ENCODE measurements at places on chromosomes 1 and 21.

DNA sequence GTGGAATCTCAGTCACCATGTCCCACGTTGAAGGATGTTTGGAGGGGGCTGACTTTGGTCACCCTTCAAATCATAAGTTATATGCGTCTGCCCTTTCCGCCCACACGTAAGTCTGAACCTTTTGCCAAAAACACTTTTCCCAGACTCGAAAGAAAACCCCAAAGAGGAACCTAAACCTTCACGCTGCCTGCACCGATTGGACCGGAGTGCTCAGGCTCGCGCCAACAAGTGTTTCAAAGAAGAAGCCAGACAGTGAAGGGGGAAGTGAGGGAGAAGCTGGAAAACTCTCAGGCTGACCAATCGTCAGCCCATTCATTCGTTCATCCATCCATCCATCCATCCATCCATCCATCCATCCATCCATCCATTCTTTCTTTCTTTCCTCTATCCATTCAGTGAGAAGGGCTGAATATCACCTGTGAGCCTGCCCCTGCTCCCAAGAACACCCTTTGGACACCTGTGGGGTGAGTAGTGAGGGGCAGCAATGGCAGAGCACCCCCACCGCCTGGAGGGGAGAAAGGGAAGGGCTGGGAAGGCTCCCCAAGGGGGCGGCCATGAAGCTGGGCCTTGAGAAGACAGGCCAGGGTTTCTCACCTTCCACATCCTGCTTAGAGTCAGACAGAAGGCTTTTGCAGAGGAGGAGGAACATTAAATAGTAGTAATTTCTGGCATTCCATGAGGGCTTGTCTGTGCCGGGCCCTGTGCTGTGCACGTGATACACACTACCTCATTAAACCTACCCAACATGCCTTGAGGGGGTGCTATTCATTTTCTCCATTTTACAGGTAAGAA, 27.1 kb upstream of the RUNX3 start:
- no peak for DNase-seq

DNA sequence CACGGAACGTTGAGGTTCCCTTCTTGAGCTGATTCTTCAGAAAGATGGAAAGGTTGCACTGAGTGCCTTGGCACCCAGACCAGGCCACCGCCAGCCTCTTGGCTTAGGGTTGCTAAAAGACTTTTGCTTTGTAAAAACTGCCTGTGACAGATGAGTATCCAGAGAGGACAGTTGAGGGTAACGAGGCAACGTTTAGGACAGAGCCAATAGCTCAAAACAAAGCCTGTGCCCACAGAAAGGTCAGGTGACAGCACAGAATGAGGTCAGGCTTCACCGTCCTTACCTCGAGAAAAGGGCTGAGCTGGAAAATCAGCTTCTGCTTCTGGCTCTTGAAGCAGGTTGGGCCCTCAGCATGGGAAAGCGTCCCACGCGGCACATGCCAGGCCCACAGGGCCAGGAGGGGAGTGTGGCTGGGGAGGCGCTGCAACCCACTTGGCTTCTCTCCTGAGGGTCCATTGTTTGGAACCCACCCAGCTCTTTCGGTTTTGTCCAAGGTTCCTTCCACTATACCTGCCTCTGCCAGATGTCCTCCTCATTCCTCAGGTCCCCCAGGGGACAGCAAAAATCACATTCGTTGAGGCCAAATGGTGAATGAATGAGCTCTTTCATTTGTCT, 55.5 kb downstream of the SCCPDH start:
- DNase-seq: no peak

GRCh38 chr21:45766501-45766900, 123.0 kb downstream of the PCBP3 start:
- no peak for DNase-seq

DNA sequence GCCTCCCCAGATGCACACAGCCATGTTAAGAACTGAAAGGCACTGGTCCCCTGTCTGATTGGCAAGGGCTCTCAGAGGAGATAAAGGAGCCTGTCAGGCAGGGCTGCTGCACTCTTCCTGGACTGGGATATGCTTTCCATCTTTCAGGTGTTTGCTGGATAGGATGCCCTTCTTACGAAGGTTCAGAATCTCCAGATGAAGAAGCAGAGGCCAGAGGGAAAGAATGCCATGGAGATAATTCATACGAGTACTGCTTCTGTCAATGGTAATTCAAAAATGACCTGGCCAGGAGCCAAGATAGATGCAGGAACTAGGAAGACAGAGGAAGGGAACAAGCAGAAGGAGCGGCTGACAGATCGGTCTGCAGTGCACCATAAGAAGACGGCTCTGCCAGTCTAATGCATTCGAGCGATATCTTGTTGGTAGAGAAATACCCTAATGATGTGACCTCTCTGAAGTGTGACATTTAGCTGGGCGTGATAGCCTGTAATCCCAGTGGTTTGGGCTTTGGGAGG, 16.6 kb upstream of the ATP2B4 start:
- DNase-seq: no peak

DNA sequence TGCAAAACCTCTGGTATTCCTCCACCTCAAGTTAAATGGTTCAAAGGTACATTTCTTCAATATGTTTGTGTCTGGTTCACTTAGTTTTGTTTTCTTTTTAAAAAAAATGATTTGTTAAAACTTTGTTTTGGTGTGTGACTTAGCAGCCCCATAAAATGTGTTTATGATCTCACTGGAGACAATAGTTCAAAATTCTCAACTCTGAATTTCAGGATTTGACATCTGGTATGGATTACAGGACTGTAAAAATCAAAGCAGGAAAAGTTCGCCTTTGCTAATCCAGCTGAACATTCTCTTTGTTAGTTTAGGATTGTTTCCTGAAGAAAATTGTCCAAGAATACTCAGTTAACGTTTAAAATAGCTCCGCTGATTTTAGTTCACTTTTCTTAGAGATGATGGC, 231.7 kb downstream of the HMCN1 start:
- no peak for DNase-seq

- DNase-seq: peak; percentile 81
Observed at GRCh38 chr1:206507284-206508129, at the start of gene RASSF5. TSS of gene RASSF5 (plus strand) at chr1:206507531. CDS start at chr1:206507603, 72 bp downstream.

DNA sequence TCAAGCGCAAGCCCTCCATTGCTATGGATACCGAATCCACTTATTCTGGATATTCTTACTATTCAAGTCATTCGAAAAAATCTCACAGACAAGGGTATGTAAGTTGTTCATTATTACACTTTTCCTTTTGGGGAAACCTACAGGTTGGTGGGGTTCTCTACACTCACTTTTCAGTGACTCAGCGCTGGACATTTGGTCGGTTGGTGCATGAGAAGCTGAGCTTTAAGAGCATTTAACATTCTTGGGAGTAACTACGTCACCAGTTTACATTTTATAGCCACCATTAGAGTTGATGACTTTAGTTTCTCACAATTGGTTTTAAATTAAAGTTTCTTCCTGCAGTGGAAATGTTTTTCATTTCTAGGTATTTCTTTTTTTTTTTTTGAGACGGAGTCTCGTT, 9.6 kb downstream of the VANGL1 start:
- DNase-seq: no peak

- no peak for DNase-seq
Observed at GRCh38 chr1:175874081-175874480, 130.7 kb upstream of the TNR start.

DNA sequence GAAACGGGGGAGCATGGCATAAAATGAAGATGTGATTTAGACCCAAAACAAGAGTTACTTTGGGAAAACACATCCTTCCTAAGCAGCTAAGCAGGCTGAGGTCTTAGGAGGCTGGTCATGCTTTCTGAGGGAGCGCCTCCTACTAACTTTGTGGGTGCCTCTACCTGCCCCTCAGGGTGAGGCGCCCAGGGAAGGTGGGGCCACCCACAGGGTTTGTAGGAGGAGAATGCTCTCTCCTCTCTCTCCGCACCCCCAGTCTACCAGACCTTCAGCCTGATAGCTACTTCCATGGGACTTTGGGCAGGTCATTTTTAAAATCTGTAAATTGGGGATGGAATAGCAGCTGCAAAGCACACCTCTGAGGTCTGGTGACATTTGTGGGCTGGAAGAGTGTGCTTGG, 23.8 kb downstream of the SLC27A3 start:
- no peak for DNase-seq

DNA sequence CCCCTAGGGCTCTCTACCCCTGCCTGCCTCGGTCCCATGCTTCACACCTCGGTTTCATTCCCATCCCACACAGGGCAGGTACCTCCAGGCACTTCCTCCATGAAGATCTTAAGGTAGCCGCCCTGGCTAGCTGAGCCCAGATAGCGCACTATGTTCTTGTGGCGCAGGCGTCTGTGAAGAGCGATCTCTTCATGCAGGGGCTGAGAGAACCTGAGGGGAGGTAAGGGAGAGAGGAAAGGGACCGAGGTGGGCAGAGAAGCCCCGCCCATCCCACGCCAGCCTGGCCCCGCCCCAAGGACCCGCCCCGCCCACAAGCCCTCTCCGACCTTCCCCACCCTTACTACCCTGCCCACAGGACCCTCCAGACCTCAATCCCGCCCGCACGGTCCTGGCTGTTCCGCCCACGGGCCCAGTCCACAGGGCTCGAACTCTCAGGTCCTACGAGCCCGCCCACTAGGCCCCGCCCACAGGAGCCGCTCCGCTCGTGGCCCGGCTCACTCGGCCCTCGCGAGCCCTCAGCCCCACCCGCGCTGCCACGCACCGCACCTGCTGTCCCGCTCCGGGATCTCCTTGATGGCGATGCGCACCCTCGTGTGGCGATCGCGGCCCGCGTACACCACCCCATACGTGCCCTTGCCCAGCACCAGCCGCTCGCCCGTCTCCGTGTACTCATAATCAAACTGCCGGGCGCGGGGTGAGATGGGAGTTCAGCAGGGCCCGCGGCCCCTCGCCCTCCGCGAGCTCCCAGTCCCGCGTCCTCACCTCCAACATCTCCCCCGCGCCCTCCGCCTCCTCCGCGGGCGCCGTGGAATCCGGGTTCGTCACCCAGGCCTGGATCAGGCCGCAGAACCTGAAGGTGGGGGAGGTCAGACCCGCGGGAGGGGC, 6.4 kb downstream of the MAP3K6 start:
- DNase-seq: no peak

GRCh38 chr1:145729196-145729595, 9.9 kb downstream of the CD160 start:
- no peak for DNase-seq

DNA sequence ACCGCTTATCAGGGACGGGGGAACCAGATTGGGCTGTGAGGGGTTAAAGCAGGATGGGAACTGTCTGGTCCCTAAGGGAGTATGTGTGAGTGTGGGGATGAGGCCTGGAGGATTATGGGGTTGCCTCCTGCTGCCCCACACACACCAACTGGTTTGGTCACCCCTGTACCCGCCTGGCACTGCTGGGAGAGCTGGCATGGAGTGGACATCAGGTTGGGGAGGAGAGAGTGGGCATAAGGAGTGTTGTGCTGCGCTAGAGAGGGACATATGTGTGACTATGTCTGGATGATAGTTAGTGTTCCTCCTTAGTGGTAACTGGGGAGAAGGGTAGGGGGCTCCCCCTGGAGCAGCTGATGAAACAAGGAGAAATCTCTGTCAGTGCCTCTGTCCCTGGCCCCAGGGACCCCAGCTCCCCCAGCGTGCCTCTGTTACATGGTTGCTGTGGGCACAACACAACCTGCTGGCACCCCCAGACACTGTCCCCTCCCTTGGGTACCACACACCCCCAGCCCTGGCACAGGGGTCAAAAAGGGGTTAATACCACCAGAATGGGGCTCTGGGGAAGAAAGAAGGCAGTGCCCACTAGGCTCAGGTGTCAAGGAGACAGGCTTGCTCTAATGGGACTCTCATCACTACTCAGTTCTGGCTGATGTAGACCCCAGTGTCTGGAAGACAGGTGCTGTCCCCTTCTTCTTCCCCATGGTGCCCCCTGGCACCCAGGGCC, 1.9 kb downstream of the ZBTB7B start:
- no peak for DNase-seq

GRCh38 chr1:219954736-219955421, 26.5 kb upstream of the SLC30A10 start:
- DNase-seq: no peak

- no peak for DNase-seq
Observed at GRCh38 chr1:204450461-204451257, 39.0 kb upstream of the PPP1R15B start.

- no peak for DNase-seq
Observed at GRCh38 chr1:27446496-27447020, 43.4 kb downstream of the WASF2 start.

GRCh38 chr21:37073417-37074196, 553 bp downstream of the TTC3 start:
- no peak for DNase-seq

DNA sequence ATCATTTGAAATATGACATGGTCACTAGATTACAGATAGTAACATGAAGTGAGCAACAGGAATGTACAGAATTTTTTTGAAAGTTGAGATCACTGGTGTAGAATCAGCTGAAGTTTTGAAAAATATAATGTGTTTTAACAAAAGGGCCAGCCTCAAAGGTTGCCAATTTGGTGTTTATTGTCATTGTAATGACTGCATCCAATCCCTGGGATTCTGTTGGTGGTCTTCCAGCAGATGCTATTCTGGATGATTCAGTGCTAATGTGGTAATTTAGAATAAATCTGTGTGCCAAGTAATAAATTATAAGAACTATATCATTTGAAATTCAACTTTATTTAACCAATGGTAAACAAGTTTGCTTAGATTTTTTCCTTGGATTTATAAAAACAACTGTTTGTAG, 436.4 kb upstream of the PKN2 start:
- no peak for DNase-seq

DNA sequence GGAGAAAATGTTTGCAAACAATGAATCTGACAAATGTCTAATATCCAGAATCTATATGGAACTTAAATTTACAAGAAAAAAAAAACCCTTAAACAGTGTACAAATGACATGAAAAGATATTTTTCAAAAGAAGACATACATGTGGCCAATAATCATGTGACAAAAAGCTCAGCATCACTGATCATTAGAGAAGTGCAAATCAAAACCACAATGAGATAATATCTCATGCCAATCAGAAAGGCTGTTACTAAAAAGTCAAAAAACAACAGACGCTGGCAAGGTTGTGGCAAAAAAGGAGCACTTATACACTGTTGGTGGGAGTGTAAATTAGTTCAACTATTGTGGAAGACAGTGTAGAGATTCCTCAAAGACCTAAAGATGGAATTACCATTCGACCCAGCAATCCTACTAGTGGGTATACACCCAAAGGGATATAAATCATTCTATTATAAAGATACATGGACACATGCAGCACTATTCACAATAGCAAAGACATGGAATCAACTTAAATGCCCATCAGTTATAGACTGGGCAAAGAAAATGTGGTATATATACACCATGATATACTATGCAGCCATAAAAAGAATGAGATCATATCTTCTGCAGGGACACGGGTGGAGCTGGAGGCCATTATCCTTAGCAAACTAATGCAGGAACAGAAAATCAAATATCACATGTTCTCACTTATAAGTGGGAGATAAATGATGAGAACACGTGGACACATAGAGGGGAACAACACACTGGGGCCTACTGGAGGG, 123.2 kb downstream of the PTPRC start:
- no peak for DNase-seq

DNA sequence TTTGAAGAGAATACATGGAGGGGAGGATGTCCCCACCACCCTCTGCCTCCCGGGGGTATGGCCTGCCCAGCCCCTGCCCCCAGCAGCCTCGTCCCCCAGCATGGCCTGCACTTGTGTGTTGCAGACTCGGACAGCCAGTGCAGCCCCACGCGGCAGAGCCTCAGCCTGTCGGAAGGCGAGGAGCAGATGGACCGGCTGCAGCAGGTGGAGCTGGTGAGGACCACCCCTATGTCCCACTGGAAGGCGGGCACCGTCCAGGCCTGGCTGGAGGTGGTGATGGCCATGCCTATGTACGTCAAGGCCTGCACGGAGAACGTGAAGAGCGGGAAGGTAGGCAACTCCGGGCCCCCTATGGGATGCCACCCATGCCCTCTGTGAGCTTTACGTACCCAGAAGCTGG, 59.5 kb upstream of the TMEM51 start:
- no peak for DNase-seq
